ENCODE measurements at places on chromosomes 2 and 18. TPM values are rescaled to one million over a fixed set of nuclear protein-coding genes. Genes with fewer than 3 reads are reported as not detected.
A peak's percentile ranks its signal among the peaks of the same experiment; 100 is the strongest.

ATG16L1 gene
- total RNA-seq = 39.3 TPM

TMEM37 gene
- total RNA-seq = 4.2 TPM

CENPA gene
- total RNA-seq = 21.4 TPM

TXNDC2 gene
- 0.28 TPM for total RNA-seq

CCDC102B gene
- total RNA-seq = 1.2 TPM

C2orf66 gene
- not detected for total RNA-seq

VSNL1 gene
- 9.9 TPM for total RNA-seq

FBXO41 gene
- 15.4 TPM for total RNA-seq

RPRM gene
- total RNA-seq = 38.4 TPM

NEU2 gene
- total RNA-seq = not detected

ARHGAP28 gene
- 7.9 TPM for total RNA-seq

DRC1 gene
- not detected for total RNA-seq

- H3K27me3 ChIP-seq = no peaks in the 10 kb centered on the region
- DNase-seq = no peak
Observed at GRCh38 chr2:148599109-148599991, 45.2 kb upstream of the EPC2 start.

- no peak overlapping the region for H3K4me3 ChIP-seq
- peaks cover 41% of the 10 kb centered on the region for H3K36me3 ChIP-seq
- no peaks in the 10 kb centered on the region for H3K4me1 ChIP-seq
- DNase-seq = no peak
- no peaks in the 10 kb centered on the region for H3K27me3 ChIP-seq
- H3K27ac ChIP-seq = no peak overlapping the region
Observed at GRCh38 chr2:164522561-164522981, 98.7 kb downstream of the GRB14 start.

DNA sequence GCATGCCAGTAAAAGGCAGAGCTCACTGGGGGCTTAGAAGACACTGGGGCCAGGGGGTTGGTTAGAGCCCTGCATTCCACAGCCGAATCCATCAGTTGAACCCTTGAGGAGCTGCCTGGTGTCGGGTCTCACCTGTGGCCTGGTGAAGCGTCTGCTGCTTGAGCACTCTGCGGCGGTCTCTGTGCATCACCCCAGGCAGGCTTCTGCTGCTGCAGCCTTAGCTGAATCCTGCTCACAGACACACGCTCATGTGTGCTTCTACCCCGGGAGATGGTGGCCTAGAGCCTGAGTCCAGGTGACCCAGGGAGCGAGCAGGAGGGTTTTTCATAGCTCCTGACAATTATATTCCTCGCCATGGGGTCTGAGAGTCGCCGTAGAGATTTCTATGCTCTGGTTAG is 192.1 kb downstream of the MGAT5 start:
- no peak overlapping the region for H3K27ac ChIP-seq
- no peaks in the 10 kb centered on the region for H3K27me3 ChIP-seq
- H3K36me3 ChIP-seq = peaks cover 13% of the 10 kb centered on the region
- H3K4me1 ChIP-seq = no peaks in the 10 kb centered on the region
- no peak for DNase-seq

DNA sequence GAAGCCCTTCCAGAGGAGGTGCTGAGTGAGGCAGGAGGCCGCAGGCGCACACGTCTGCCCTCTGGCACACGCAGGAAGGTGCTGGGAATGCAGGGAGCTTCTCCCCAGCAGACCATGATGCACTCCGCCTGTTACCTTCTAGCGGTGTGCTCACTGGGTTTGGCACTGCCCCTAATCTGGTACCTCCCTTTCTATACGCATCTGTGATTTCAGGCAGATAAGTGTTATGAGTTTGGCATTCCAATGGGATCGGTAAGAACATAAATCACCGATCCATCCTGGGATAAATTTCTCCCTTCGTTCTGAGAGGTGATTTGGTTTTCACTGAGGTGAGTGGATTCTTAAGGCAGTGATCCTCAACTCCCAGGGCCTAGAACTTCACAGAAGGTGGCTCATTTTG is 34.6 kb downstream of the ODC1 start:
- H3K4me3 ChIP-seq = no peak overlapping the region
- DNase-seq = no peak
- H3K27ac ChIP-seq = no peak overlapping the region
- H3K4me1 ChIP-seq = no peaks in the 10 kb centered on the region
- H3K36me3 ChIP-seq = no peaks in the 10 kb centered on the region

DNA sequence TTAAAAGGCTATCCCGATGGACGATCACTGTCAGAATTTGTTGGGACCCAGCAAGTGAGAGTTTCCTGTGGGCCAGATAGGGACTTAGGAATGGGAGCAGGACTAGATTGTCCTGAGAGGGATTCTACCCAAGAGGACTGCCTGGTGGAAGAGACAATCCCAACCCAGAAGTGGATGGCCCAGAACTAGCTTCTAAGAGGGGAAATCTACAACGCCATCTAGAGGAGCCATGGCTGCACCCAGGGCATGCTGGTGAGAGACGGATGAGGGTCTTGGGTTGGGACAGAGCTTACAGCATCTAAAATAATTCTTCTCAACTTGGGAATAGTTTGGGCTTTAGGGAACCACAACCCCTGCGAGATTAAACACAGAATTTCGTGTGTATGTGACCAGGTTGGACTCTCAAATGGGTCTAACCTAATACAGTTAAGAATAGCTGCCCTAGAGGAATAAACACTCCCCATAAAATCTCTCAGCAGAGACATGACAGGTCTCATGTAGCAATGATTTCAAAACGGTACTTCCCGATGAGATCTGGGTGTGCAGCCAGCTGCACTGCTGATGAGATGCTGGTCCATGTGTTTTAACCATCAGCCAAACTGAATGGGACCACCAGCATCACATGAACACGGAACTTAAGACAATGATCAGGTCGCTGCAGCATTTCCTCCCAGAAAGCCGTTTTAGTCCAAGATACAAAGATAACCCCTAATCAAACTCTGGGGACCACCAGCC is 50.8 kb downstream of the CCBE1 start:
- DNase-seq = peak; percentile 49
- no peak overlapping the region for H3K4me3 ChIP-seq
- no peaks in the 10 kb centered on the region for H3K36me3 ChIP-seq
- no peak overlapping the region for H3K27ac ChIP-seq
- H3K4me1 ChIP-seq = peaks cover 2% of the 10 kb centered on the region

DNA sequence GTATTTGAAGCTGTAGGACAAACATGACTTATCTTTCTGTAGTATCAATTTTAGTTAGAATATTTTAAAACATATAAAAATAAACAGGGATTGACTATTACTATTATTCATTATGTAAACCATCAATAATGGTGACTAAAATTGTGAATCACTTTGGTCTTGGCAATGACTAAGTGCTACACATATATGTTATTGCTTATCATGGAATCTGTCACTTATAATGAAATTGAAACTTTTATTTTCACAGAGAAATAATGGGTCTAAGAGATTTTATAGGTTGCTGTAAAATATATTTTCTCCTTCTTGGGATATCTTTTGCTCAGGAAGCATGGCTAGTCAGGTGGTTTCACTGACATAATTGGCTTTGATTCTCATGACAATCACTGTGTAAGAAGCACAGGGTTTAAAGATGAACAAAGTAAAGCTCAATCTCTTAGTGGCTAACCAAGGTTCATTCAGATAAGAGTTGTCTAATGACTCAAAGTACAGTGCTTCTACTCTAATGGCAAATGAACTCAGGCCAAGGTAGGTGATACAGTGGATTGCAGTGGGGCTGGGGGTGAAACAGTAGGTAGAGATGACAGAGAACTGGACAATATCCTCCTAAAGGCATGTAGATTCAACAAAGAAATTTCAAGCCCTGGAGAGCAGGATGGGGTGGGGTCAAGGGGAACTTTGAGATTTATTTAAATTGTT is 98.6 kb upstream of the FANCL start:
- DNase-seq = no peak
- no peak overlapping the region for H3K27ac ChIP-seq
- no peaks in the 10 kb centered on the region for H3K27me3 ChIP-seq
- no peak overlapping the region for H3K4me3 ChIP-seq
- H3K4me1 ChIP-seq = no peaks in the 10 kb centered on the region

- DNase-seq = no peak
- no peaks in the 10 kb centered on the region for H3K27me3 ChIP-seq
- H3K27ac ChIP-seq = no peak overlapping the region
Observed at GRCh38 chr18:56373601-56374000, 264.8 kb downstream of the TXNL1 start.

- no peak for DNase-seq
- H3K27me3 ChIP-seq = no peaks in the 10 kb centered on the region
- H3K4me3 ChIP-seq = no peak overlapping the region
Observed at GRCh38 chr2:142944721-142945120, 67.3 kb downstream of the KYNU start.

DNA sequence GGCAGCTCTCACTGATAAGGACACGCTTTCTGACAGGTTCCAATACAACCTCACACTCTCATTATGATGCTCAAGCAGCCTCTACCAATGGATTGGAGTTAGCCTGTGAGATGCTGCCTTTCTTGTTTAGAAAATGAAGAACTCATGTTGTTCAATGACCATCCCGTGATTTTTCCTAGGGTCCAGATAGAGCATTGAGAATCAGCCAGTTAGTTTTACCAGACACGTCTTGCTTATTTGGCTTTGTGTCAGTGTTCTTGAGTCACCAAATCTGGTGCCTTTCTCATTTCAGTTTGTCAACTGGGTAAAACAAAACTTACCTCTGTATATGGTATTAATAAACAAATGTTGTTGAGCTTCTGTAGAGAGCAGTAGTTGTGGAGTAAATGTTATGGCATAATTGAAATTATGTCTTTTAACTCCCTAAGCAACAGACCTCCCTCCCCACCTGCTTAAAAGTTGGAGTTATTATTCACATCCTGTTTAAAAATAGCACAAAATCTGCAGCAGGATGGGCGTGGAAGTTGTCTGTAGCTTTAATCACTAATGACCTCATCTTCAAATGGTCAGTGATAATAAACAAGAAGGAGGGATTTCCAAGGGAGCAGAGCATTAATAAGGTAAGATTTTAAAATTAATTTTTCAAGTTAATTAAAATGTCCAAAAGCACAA is 167.3 kb downstream of the HRH4 start:
- no peak overlapping the region for H3K4me3 ChIP-seq
- no peaks in the 10 kb centered on the region for H3K36me3 ChIP-seq
- no peaks in the 10 kb centered on the region for H3K4me1 ChIP-seq
- DNase-seq = no peak

- no peak overlapping the region for H3K27ac ChIP-seq
- H3K4me3 ChIP-seq = no peak overlapping the region
- DNase-seq = no peak
- no peaks in the 10 kb centered on the region for H3K4me1 ChIP-seq
- H3K27me3 ChIP-seq = no peaks in the 10 kb centered on the region
Observed at GRCh38 chr2:209125291-209125690, 298.6 kb upstream of the MAP2 start.

- no peaks in the 10 kb centered on the region for H3K4me1 ChIP-seq
- no peak for DNase-seq
- no peaks in the 10 kb centered on the region for H3K27me3 ChIP-seq
Observed at GRCh38 chr18:62710417-62710816, 4.9 kb upstream of the PHLPP1 start.

- H3K36me3 ChIP-seq = peaks cover 54% of the 10 kb centered on the region
- DNase-seq = no peak
- no peaks in the 10 kb centered on the region for H3K27me3 ChIP-seq
- no peak overlapping the region for H3K27ac ChIP-seq
- H3K4me1 ChIP-seq = no peaks in the 10 kb centered on the region
Observed at GRCh38 chr2:37283207-37283606, 41.4 kb downstream of the PRKD3 start.

DNA sequence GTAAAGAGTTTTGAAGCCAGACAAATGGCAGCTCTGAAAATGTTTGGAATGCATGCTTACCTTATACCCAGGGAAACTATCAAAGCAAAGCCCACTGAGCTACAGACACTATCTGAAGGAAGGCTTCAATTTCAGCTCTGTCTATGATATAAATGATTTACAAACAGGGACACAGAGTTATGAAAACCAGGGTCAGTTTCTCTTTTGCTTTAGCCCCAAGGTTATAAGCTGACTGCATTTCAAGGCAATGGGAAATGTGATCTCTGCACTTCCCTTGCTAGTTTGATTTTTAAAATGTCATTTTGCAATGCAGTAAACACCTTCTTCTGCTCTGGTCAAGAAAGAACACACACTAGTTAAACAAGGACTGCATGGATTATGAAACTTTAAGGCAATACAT is 65.2 kb upstream of the CCDC195 start:
- DNase-seq = no peak
- no peaks in the 10 kb centered on the region for H3K27me3 ChIP-seq
- H3K36me3 ChIP-seq = no peaks in the 10 kb centered on the region

- no peak overlapping the region for H3K4me3 ChIP-seq
- H3K36me3 ChIP-seq = no peaks in the 10 kb centered on the region
- DNase-seq = no peak
- H3K27ac ChIP-seq = no peak overlapping the region
Observed at GRCh38 chr2:6741229-6741628, 124.5 kb downstream of the CMPK2 start.

GRCh38 chr2:65129286-65129825 is 550 bp downstream of the RAB1A start:
- H3K4me3 ChIP-seq = peak overlapping the region; percentile 98
- no peak overlapping the region for H3K27ac ChIP-seq
- peaks cover 5% of the 10 kb centered on the region for H3K36me3 ChIP-seq

- peaks cover 7% of the 10 kb centered on the region for H3K4me1 ChIP-seq
- no peaks in the 10 kb centered on the region for H3K27me3 ChIP-seq
- H3K36me3 ChIP-seq = no peaks in the 10 kb centered on the region
- no peak overlapping the region for H3K27ac ChIP-seq
- no peak overlapping the region for H3K4me3 ChIP-seq
- no peak for DNase-seq
Observed at GRCh38 chr2:64448041-64448426, 5.9 kb upstream of the LGALSL start.

DNA sequence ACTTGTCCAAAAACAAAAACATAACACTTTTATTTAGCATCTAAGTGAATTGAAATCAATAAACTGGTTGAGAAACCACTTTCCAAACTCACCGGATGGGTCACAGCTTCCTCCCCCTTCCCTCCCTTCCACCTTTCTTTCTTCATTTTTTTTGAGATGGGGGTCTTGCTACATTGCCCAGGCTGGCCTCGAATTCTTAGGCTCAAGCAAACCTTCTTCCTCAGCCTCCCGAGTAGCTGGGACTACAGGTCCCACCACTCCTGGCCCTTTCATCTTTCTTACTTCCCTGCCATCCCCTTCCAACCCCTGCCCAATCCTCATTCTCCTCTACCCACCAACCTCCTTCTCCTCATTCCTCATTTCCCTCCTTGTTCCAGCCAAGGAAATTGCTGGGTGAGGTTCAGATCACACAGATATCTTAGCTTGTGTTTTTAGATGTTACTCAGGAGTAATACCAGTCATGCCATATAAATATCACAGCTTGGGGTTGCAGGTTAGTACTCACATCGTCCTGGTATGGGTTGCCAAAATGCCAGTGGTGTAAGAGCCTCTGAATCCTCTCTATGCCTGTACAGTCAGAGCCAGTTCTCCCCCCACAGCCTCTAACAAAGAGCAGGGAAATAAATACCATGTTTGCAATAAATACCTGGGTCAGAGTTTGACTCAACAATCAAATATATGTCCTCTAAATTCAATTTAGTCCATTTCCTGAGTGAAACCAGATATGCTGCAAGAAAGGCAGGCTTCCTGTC is 132.7 kb upstream of the NDUFV2 start:
- peaks cover 17% of the 10 kb centered on the region for H3K36me3 ChIP-seq
- H3K27me3 ChIP-seq = no peaks in the 10 kb centered on the region
- DNase-seq = no peak
- H3K27ac ChIP-seq = no peak overlapping the region
- no peak overlapping the region for H3K4me3 ChIP-seq

Data from H9 (cell line).